Adrenal gland (tissue), 19 donors: ENCODE measurements at places on chromosomes 16 and 17.

- DNase-seq, result no peak
These were observed 10.0 kb downstream of the ZNF668 start for GRCh38 chr16:31063843-31064611.

GRCh38 chr16:67413978-67414911 is 2.0 kb downstream of the ZDHHC1 start:
- no peak for DNase-seq

- no peak for DNase-seq
These were observed 20.7 kb upstream of the TVP23A start for GRCh38 chr16:10839279-10839666.

GRCh38 chr17:35872196-35872980 is 3.7 kb upstream of the HEATR9 start:
- DNase-seq, result no peak

- DNase-seq, result no peak
These were observed 3.6 kb downstream of the ARL6IP1 start for GRCh38 chr16:18797746-18798145.

GRCh38 chr17:10681866-10682446 is 15.4 kb downstream of the SCO1 start:
- DNase-seq, result no peak

DNA sequence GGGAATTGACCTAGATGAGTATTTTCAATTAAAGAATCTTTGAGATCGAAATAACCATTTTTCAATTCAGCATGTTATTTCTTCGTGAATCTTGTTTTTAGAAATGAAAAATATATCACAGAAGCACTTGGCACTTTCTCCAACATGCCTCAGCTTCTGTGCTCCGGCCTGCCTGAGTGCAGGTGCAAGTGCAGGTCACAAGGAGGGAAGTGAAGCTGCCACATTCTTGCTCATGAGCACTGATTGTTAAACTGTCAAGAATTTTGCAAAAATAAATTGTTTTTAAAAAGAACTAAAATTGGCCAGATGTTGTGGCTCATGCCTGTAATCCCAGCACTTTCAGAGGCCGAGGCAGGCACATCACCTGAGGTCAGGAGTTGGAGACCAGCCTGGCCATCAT is 38.3 kb upstream of the SKAP1 start:
- DNase-seq, result no peak

DNA sequence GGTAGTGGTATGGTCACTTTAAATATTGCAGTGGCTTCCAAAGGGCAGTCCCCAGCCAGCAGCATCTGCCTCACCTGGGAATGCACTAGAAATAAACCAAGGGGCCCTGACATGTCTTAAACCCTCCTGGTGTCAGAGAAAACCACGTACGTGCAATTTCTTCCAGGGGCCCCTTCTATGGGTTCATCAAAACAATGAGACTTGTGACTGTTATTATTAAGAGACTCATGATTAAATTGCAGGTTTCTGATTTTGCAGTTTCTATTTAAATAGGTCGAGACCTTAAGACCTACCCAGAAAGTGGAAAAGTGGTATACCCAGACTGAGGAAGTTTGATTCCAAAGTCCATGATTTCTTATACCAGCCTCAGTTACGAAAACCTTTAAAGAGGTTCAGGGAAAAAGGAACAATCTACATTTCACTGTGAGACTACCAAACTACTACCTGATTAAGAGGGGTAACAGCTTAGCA is 746 bp upstream of the POLG2 start:
- no peak for DNase-seq

GRCh38 chr17:69809331-69809730 is 265.7 kb upstream of the KCNJ16 start:
- no peak for DNase-seq

- DNase-seq, result no peak
These were observed 176.3 kb downstream of the IRX3 start for GRCh38 chr16:54110016-54110981.

GRCh38 chr17:17714261-17714866 is 33.1 kb downstream of the RAI1 start:
- no peak for DNase-seq

DNA sequence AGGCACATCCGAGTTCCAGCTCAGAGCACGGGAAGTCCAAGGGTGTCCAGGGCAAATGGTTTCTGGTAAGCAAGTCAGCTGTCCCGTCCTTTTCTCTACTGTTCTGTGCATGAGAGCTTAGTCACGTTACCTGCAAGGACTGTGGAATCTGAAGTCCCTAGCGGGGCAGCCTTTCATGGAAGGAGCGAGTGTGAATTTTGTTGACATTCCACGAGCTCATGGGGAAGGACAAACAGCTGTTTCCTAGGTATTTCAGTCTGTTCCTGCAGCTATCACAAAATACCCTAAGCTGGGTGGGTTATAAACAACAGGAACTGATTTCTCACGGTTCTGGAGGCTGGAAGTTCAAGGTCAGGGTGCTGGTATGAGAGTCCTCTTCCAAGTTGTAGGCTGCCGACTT is 109.2 kb downstream of the SDR42E1 start:
- no peak for DNase-seq

GRCh38 chr17:82370471-82371332 is 863 bp upstream of the UTS2R start:
- DNase-seq, result no peak

- DNase-seq, result no peak
These were observed 34.6 kb downstream of the OTOA start for GRCh38 chr16:21698169-21699032.

GRCh38 chr17:79298799-79299198 is 224.2 kb downstream of the ENGASE start:
- DNase-seq, result no peak

DNA sequence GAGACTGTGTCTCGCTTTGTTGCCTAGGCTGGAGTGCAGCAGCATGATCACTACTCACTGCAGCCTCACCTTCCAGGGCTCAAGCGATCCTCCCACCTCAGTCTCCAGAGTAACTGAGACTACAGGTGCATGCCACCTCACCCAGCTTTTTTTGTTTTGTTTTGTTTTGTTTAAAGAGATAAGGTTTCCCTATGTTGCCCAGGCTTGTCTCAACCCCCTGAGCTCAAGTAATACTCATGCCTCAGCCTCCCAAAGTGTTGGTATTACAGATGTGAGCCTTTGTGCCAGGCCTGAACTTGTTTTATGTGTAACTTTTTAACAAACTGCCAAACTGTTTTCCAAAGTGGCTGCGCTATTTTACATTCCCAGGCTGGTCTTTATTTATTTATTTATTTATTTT is 41.8 kb upstream of the NUDT7 start:
- no peak for DNase-seq

GRCh38 chr17:35373984-35374765 is 754 bp upstream of the SLFN11 start:
- peak; percentile 39 for DNase-seq

- DNase-seq, result no peak
These were observed 430 bp downstream of the BCAS3 start for GRCh38 chr17:60678118-60678444.

- no peak for DNase-seq
These were observed 3.0 kb upstream of the ITGAX start for GRCh38 chr16:31351942-31352325.

DNA sequence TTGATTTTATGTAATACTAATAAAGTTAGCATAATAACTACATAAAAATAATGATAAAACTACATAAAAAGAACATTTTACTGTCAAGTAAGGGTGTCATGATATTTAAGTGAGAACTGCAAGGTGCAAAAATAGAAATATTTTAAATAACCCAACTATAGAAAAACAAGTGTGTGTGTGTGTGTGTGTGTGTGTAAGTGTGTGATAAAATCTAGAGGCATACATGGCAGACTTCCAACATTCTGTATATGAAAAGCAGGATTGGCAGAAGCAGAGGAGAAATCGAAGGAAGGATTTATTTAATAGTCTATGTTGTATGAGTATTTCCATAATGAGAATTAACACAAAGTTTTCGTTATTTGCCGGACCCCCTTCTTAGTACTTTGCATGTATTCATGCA is 334.1 kb downstream of the KCNJ2 start:
- DNase-seq, result no peak

- no peak for DNase-seq
These were observed 1.8 kb downstream of the SLC12A4 start for GRCh38 chr16:67966549-67967182.

GRCh38 chr17:65243838-65244625 is 106.9 kb downstream of the RGS9 start:
- peak; percentile 71 for DNase-seq

GRCh38 chr17:21280081-21280518 is 4.4 kb upstream of the MAP2K3 start:
- peak; percentile 86 for DNase-seq

GRCh38 chr17:8060274-8060673 is 21.4 kb downstream of the ALOX15B start:
- DNase-seq, result peak; percentile 62

DNA sequence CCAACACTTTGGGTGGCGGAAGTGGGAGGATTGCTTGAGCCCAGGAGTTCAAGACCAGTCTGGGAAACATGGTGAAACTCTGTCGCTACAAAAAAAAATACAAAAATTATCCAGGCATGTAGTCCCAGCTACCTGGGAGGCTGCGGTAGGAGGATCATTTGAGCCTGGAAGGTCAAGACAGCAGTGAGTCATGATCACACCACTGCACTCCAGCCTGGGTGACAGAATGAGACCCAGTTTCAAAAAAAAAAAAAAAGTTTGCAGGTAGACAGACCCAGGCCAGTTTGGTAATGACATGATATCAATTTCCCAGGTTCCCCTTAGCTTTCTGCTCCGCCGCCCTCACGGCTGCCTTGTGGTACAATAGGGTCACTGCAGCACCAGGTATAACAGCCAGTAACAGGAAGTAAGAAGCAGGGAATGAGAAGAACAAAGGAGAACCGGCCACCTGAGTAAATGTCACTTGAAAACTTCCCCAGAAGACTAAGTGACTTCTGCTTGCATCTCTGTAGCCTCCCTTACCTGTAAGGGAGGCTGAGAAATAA is 201.2 kb upstream of the HSBP1 start:
- no peak for DNase-seq

GRCh38 chr16:7442050-7442449 is 109.4 kb downstream of the RBFOX1 start:
- no peak for DNase-seq

GRCh38 chr17:40113907-40114245 is 7.9 kb upstream of the MSL1 start:
- no peak for DNase-seq

DNA sequence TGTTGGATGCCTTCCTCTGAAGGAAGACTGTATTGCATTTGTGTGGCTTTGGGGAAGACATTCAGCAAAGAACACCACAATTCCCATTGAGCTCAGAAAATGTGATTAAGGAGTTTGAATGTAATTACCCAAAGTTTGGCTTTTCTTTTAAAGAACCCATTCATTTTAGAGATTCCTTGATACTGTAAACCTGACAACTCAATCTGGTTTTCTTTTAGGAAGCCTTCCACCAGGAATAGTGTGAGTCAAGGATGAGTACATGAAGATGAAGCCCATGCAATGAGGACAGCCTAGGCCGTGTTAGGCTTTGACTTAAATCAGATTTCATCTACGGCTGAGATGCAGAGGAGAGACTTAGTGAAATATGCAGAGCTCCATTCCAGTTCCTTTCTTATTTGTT is 271.7 kb upstream of the TBX2 start:
- DNase-seq, result no peak

GRCh38 chr16:59013930-59014329 is 279.8 kb upstream of the GOT2 start:
- no peak for DNase-seq

- DNase-seq, result no peak
These were observed 5.0 kb upstream of the DNASE1L2 start for GRCh38 chr16:2231016-2231931.

- no peak for DNase-seq
These were observed 824 bp upstream of the MPP2 start for GRCh38 chr17:43907998-43908721.

GRCh38 chr16:5619304-5619703 is 521.7 kb upstream of the EEF2KMT start:
- DNase-seq, result no peak

DNA sequence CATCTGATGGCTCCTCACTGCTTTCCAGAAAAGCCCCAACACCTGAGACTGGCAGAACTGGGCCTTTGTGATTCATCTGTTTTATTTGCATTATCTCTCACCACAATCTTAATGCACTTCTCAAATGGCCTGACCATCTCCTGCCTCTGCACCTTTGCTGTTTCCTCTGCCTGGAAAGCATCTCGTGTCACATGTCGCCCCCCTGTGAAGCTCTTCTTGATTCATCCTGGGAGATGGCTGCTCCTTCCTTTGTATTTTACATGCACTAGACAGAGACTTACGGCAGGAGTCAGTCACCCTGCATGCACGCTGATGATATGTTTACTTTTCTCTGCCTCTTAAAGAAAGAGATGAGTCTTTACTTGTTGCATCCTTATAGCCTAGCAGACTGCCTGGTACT is 30.0 kb downstream of the HNF1B start:
- DNase-seq, result no peak

- peak; percentile 59 for DNase-seq
These were observed at the start of gene ADCY9 for GRCh38 chr16:4116325-4117249. Gene ADCY9, minus strand, starts transcription at chr16:4116442. Its CDS starts 1,000 bp downstream, at chr16:4115442.

DNA sequence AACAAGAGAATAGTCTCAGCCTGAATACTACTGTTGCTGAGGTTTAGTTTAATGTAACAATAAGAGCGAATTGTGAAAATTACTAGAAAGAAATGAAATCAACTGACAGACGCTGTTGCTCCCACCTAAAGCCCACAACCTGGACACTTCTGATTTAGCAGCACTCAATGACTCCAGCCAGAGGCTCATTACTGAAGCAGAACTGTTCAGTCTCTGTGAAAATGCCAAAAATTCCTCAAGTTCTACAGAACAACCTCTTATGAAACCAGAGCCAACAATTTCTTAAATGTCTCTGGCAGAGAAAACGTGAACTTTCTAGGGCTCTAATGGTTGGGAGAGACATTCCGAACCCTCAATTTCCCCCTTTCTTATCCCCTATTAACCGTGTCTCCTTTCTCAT is 9.9 kb downstream of the PSME3IP1 start:
- no peak for DNase-seq

- DNase-seq, result no peak
These were observed 46.5 kb downstream of the VAT1L start for GRCh38 chr16:77834635-77835540.

DNA sequence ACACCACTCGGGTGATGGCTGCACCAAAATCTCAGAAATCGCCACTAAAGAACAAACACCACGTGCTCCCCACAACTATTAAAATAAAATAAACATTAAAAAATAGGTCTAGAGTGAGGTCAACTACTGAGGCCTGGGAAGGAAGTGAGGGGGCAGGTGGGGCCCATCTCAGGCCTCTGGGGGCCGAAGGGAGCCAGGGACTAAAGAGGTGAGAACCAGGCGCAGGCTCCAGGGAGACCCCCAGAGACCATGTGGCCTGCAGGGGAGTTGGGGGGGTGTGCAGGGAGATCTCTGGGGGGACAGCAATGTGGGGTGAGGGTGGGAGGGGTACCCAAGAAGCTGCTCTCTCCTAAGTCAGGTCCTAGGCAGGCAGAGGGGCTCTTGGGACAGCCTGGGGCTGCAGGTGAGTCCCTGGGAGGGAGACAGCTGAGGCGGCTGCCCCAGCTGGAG is 111.3 kb upstream of the SMURF2 start:
- no peak for DNase-seq

GRCh38 chr17:56641894-56642293 is 48.4 kb downstream of the NOG start:
- no peak for DNase-seq
